ENCODE measurements at places on chromosomes 3 and 15. TPM values are rescaled to one million over a fixed set of nuclear protein-coding genes. Genes with fewer than 3 reads are reported as not detected.

The ZPLD1 gene
- total RNA-seq, result not detected

- DNase-seq, result peak; percentile 83
Measured at GRCh38 chr3:111667621-111668239, 72.6 kb upstream of the ZBED2 start.

DNA sequence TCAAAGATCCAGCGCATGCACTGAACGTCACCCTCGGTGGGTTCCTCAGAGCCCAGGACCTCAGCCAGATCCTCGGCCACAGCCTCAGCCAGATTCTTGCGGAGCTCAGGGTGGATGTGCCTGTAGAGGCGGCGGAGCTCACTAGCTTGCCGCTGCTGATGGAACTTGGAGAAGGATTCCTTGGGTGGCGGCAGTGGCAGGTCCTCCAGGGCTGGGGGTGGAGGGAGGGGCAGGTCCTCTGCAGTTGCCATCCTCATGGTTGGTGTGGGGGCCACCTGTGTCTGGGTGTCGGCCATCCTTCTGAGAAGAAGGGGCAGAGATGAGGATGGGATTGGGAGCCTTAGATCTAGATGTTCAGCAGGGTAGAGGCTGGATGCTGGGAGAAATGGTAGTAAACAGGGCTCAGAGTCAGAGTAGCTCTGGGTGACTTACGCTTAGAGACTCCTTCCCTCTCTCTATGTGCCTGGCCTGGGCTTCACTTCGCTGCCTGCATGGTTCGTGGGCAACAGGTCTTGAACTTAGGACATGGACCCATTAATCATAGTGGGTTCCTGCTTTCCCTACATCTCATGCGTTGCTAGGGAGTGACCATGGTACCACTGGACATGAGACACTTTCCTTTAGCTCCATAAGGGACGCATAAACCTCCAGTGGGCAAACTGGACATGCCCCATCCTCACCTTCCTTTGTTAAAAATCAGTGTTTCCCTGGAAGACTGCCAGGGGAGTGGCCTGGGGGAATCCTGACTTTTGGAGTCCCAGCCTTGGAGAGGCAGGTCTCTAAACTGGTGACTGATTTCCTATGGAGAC, 3.0 kb downstream of the XIRP1 start:
- no peak for DNase-seq

The DAZL gene
- total RNA-seq, result not detected

GRCh38 chr3:106421426-106421825, 552.6 kb upstream of the CBLB start:
- DNase-seq, result no peak

- no peak for DNase-seq
Measured at GRCh38 chr3:4756855-4757574, 222.2 kb upstream of the BHLHE40 start.

- no peak for DNase-seq
Measured at GRCh38 chr15:89119489-89120478, 31.5 kb downstream of the ABHD2 start.

The NDN gene
- 24.0 TPM for total RNA-seq

- DNase-seq, result no peak
Measured at GRCh38 chr3:183579967-183580900, 24.7 kb upstream of the KLHL6 start.

- DNase-seq, result peak; percentile 78
Measured at GRCh38 chr15:48965972-48966371, 2.3 kb upstream of the SHC4 start.

- no peak for DNase-seq
Measured at GRCh38 chr3:52321481-52321880, 5.4 kb downstream of the DNAH1 start.

DNA sequence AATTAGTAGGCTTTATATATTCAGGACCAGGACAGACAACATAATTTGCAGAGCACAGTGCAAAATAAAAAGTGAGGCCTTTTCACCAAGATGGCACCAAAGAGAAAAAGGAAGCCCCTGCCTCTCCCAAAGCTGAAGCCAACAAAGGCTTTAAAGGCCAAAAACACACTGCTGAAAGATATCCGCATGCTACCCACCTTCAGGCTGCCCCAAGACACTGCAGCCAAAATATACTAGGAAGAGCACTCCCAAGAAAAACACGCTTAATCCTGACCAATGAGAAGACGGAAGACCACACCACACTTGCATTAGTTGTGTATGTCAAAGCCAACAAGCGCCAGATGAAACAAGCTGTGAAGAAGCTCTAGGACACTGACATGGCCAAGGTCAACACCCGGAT, 38.0 kb downstream of the PIK3CB start:
- DNase-seq, result no peak

DNA sequence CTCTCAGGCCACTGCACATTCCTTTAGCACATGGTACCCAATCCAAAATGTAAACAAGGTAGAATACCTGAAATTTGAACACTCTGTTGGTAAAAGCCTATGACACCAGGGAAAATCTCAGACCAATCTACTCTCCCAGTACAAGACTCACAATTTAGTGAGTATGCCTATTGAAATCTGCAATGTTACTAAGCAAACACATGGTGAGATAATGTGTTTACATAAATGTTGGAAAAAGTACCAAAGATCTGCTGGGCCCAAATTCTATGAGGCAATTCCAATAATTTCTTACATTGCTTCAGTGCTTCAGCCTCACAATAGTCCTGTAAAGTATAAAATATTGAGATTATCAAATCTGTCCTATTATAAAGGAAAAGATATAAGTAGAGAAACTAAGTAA, 536.1 kb downstream of the PYDC2 start:
- DNase-seq, result no peak

The ANKRD34C gene
- total RNA-seq, result not detected

DNA sequence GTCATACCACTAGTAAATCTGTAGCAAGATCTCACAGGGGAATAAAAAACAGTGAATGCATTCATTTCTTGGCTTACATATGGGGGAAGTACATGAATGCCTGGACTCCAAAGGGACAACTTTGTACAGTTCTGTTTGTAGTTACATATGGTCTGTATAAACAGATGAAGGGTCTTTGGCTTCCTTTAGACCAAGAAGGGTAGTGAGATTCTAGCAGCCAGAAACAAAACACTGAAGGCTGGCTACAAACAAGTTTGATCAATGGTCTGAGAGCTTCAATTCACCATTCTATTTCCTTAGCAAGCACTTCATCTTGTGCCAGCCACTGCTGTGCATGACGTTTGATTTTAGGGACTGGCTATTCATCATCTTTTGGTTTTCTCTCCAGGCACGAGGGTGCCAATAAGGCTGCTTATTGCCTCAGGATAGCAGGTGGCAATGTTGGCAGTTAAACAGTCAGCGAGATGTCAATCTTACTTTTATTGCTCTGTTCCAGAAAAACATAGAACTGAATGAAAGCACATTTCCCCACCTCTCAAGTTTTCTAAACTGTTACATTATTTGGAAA, 313.7 kb upstream of the COL8A1 start:
- DNase-seq, result peak; percentile 13
